ENCODE measurements at places on chromosomes 7 and 10. TPM values are rescaled to one million over a fixed set of nuclear protein-coding genes. Genes with fewer than 3 reads are reported as not detected.

- H3K4me1 ChIP-seq, result peaks cover 15% of the 10 kb centered on the region
- H3K27me3 ChIP-seq, result no peaks in the 10 kb centered on the region
- H3K27ac ChIP-seq, result peak overlapping the region; percentile 39
These were observed 17.9 kb upstream of the TMEM225B start for GRCh38 chr7:99579956-99580777.

- no peaks in the 10 kb centered on the region for H3K27me3 ChIP-seq
- H3K4me1 ChIP-seq, result no peaks in the 10 kb centered on the region
- H3K36me3 ChIP-seq, result no peaks in the 10 kb centered on the region
- no peak for DNase-seq
- H3K27ac ChIP-seq, result no peak overlapping the region
- H3K4me3 ChIP-seq, result no peak overlapping the region
These were observed 101.8 kb upstream of the KMT2C start for GRCh38 chr7:152537639-152538038.

DNA sequence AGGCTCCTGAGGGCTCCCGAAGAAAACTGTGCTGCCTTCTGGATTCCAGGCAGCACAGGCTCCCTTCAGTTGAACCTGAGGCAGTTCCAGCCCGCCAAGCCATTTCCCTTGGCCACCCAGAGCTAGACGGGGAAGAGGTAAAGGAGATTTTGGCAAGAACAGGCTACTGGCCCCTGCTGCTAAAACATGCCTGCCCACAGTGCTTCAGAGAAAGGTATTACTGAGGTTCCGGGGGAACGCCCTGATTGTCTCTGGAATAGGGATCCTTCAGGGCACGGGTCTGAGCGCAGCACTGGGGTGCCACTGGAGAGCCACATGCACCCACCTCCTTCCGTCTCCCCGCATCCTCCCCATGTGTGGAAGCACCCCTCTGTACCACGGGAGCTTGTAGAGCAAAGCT is 247.4 kb downstream of the BAMBI start:
- no peak for DNase-seq
- H3K4me3 ChIP-seq, result no peak overlapping the region
- H3K36me3 ChIP-seq, result no peaks in the 10 kb centered on the region
- no peak overlapping the region for H3K27ac ChIP-seq
- H3K27me3 ChIP-seq, result peaks cover 5% of the 10 kb centered on the region

Gene NRCAM
- 4.5 TPM for total RNA-seq

Gene LBX1
- total RNA-seq, result not detected

Gene ACHE
- 0.13 TPM for total RNA-seq

Gene RPEL1
- total RNA-seq, result not detected

Gene TMEM270
- total RNA-seq, result not detected
